ENCODE measurements at places on chromosomes 1 and 21. TPM values are rescaled to one million over a fixed set of nuclear protein-coding genes. Genes with fewer than 3 reads are reported as not detected.
A peak's percentile ranks its signal among the peaks of the same experiment; 100 is the strongest.

Gene AMY2A
- not detected for total RNA-seq

Gene GUCA2B
- total RNA-seq: not detected

Gene EFNA1
- 178 TPM for total RNA-seq

Gene PLEKHN1
- 2.1 TPM for total RNA-seq

Gene NCMAP
- total RNA-seq: 10.7 TPM

Gene ANGPTL1
- total RNA-seq: 9.3 TPM

Gene ACTN2
- 2.8 TPM for total RNA-seq

Gene ERG
- 36.7 TPM for total RNA-seq

Gene MROH7
- 3.6 TPM for total RNA-seq

Gene TCHH
- 0.20 TPM for total RNA-seq

Gene OR2L5
- not detected for total RNA-seq

- no peak for DNase-seq
These were observed 146.4 kb upstream of the GALNT2 start for GRCh38 chr1:229920683-229921082.

DNA sequence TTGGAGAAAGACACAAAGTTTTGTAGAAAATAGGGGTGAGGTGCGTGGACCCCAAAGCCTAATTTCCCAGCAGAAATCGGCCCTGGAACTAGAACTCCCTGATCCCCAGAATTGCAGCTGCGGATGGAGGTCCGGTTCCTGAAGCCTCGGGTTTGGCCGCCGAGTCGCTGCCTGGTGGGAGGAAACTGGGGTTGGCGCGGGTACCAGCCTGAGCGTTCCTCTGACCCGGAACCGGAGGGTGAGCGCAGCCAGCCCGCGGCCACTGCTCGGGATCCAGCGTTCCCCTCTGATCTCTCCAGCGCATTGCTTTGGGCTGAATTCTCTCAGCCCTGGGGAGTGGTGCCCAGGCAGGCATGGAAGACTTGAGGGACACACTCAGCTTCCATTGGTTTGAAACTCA, 1.6 kb downstream of the ST6GALNAC5 start:
- DNase-seq: no peak

GRCh38 chr1:207423560-207424292, 30.4 kb upstream of the CR2 start:
- DNase-seq: no peak

DNA sequence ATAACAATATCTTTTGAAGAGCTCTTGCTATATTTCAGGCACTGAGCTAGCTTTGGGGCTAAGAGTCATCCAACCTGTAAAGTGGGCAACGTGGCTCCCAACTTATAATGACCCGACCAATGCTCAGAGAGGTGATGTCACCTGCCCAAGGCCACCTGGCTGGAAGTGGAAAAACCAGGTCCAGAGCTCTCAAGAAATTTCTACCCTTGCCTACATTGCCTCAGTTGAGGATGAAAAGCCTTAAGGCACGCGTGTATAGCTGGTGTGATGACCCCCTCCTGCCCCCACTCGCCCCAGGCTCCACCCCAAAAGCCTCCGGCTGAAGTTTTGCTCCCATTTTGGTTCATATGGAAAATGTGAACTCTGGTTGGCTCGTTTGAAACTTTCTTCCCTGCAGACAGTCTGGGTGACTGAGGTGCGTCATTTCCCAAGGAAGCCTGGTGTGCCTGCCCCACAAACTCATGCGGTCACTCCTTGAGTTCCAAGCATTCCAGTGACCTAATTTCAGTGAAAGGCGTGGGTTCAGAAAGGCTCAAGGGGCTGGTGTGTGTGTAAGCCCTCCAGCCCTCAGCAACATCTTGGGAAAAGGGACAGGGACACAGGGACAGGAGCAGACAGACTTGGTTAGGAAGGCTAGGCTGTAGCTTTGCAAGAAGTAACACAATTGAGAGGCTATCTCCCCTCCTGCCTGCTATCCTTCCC, 20.5 kb downstream of the HTR1D start:
- no peak for DNase-seq

- no peak for DNase-seq
These were observed 2.5 kb downstream of the ABCA4 start for GRCh38 chr1:94118471-94118870.

- peak; percentile 61 for DNase-seq
These were observed 49.0 kb downstream of the SIM2 start for GRCh38 chr21:36747815-36748383.

- no peak for DNase-seq
These were observed 14.4 kb downstream of the KDM4A start for GRCh38 chr1:43664369-43664768.

DNA sequence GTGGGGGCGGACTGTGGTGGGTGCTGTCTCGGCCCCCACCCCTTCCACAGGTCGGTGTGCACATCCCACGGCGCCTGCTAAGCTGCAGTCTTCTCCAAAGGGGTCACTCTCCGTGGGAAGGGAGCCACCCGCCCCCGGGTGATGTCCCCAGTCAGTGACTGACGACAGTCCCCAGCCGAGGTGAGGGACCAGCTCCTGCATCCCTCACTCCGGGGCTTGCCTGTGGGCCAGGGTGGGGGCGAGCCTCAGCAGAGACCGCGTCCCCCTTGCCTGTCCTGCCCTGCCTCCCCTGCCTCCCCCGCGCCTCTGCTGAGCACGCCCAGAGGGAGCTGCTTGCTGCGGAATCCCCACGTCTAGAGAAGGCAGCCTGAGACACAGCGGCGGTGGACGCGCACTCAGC, 35.9 kb upstream of the PDE9A start:
- no peak for DNase-seq

DNA sequence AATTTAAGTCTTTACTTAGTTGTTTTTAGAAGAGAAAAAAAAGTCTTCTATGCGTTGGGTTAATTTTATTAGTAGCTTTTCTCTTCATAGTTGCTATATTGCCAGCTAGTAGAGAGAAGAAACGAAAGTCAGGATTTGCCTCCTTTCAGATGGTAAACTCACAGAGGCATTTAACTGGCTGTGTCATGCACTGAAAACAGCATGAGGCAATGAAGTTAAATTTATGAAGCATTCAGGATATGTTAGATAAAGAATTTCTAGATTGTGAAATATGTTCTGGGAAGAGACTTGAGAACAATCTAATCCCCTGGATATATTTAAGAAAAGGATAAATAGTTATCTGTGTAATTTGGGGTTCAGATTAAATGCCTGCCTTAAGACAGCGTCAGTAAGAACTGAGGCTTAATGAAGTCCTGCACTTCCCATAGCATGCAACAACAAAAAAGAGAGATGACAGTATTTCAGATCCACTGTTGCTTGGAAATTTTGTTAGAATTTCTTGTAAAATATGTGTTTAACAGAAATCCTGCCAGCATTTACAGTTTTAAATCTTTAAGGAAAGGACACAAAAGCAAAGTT, 1.7 kb downstream of the ANGPTL1 start:
- no peak for DNase-seq

DNA sequence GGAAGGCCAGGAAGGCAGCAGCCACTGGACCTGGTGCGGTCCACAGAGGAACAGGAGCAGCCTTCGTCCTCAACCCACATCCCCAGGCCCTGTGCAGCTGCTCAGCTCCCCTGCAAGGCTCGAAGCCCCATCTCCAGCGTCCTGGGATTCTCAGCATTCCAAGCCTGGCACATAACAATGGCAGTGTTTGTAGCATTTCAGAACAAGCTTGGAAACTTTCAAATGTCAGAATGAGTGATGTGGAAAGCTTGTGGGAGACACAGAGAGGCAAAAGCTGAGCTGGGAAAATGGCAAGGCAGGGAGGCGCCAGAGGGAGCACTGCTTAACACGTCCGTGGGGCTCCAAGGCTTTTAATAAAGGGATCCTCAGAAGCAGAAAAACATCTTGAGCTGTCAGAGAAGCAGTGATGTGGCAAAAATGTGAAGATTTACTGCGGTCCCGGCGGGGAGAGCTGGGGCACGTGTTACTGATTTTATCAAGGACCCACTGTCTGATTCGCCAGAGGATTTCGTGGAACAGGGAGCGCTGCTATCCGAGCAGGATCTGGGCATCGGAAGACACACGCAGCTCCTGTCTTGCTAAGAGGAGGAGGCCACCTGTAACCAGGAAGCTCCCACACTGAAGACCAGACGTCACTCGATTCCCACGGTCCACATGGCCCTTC, 38.1 kb downstream of the TOMM20 start:
- no peak for DNase-seq

GRCh38 chr1:68321084-68321685, 88.9 kb upstream of the WLS start:
- DNase-seq: peak; percentile 83

- peak; percentile 78 for DNase-seq
These were observed 31.3 kb downstream of the CCN1 start for GRCh38 chr1:85611856-85612255.

DNA sequence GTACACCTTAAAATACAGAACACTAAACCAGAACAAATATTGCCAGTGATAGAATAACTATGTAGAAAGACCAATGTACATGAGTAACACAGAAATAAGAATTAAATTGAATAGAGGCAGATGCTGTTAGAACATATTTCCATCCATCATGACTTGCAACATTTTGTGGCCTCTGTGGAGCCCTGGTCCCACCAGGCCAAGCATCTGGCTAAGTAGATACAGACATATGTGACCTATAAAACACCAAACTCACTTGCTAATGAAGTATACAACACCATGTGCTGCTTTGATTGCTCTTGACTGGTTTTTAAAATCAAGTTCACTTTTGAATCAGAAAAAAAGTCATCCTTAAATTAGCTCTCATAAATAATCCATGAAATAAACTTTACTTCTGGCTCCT, 20.5 kb downstream of the SLC19A2 start:
- no peak for DNase-seq

- DNase-seq: no peak
These were observed 49.7 kb upstream of the MACF1 start for GRCh38 chr1:39154553-39155421.

DNA sequence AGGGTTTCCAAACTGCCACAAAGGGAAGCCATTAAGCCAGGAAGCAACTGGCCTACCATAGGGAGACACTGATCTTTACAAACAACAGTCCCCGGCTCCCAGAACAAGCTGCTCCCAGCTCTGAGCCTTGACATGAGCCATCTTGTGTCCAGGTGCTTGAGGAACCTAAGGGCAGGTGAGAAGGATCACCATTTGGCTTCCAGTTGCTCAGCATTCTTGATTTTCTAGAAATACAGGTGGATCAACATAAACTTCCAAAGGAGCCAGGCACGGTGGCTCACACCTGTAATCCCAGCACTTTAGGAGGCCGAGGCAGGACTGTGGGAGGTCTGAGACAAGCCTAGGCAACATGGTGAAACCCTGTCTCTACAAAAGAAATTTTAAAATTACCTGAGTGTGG, 21.6 kb downstream of the ZBTB17 start:
- DNase-seq: no peak

GRCh38 chr1:21559788-21560567, 50.8 kb downstream of the ALPL start:
- no peak for DNase-seq

DNA sequence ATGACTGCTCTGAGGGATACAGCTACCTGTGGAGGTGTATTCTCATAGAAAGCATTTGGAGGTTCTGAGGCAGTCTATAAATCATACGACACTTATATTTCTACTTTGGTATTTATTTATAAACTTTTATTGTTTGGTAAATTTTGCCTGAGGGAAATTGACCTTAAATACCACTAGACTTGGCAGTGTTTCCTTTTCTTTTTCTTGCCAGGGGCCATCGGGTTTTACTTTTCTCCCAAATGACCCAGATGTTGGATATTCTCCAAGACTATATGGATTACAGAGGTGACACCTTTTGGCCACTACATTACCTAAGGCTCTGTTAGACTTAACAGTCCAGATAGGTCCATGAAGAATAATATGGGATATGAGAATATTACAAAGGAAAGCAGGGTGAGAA, 28.2 kb downstream of the CHD1L start:
- no peak for DNase-seq

DNA sequence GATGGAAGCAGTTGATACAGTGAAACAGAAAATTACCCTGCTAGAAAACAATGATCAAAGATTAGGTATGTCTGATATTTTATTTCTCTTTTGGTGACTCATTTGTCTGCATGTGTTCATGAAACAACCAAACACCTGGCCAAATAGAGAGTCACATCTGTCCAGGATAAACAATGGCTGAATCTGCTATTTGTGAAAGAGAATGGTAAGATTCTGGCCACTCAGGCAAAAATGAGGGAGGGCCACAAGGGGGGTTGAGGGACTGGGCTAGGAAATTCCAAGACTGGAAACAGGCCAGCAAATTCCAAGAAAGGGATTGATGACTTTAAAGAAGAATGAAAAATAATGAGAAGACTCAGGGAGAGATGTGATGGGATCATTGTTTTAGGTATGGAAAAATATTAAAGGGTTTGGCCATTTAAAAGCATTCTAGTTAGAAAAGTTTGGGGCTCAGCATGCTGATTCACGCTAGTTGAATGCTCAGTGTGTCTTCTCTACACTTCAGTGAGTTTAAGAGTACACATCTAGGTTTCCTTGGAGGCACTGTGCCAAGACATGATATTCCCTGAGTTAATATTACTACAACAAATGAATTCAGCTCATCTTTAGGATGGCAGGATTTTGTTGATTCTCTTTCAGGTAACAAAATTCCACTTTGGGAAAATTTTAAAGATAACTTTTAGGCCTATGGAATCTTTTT, 44.9 kb downstream of the TRAF5 start:
- DNase-seq: no peak

- DNase-seq: no peak
These were observed 3.9 kb upstream of the IFNLR1 start for GRCh38 chr1:24190983-24191461.

GRCh38 chr1:15417059-15417934, 7.6 kb downstream of the EFHD2 start:
- no peak for DNase-seq

GRCh38 chr1:21317035-21317689, 26.9 kb upstream of the ECE1 start:
- DNase-seq: peak; percentile 75

GRCh38 chr1:15028102-15028501, 125.4 kb upstream of the TMEM51 start:
- DNase-seq: no peak

- DNase-seq: no peak
These were observed 36.4 kb upstream of the COL6A2 start for GRCh38 chr21:46061518-46061917.

- DNase-seq: peak; percentile 6
These were observed 3.4 kb upstream of the COL6A2 start for GRCh38 chr21:46094401-46095082.
